Endothelial cell of umbilical vein (primary cell): ENCODE measurements at places on chromosomes 3 and 15. TPM values are rescaled to one million over a fixed set of nuclear protein-coding genes. Genes with fewer than 3 reads are reported as not detected.
A peak's percentile ranks its signal among the peaks of the same experiment; 100 is the strongest.

The PSTPIP1 gene
- total RNA-seq: not detected in 2 replicates

The ATR gene
- 21.1 and 23.6 TPM in 2 replicates for total RNA-seq

The C3orf70 gene
- total RNA-seq: 0.18 and 0.20 TPM in 2 replicates

DNA sequence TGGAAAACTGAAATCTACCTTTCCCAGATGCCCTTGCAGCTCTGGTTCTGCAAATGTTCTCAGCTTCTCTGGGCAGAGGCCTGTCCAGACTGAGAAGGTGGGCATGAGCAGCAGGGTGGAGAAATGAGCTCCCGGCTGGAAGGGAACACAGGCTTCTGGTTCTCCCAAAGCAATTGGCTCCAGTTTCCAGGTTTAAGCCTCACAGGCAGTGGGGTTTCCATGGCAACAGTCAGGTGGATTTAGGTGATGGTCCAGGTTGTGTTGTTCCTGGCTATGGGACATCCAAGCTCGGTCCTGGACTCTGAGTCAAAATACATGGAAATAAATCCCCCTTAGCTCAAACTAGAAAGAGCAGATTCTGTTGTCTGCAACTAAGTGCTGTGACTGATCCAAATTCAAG is 94.6 kb upstream of the IQSEC1 start:
- no peak for DNase-seq

DNA sequence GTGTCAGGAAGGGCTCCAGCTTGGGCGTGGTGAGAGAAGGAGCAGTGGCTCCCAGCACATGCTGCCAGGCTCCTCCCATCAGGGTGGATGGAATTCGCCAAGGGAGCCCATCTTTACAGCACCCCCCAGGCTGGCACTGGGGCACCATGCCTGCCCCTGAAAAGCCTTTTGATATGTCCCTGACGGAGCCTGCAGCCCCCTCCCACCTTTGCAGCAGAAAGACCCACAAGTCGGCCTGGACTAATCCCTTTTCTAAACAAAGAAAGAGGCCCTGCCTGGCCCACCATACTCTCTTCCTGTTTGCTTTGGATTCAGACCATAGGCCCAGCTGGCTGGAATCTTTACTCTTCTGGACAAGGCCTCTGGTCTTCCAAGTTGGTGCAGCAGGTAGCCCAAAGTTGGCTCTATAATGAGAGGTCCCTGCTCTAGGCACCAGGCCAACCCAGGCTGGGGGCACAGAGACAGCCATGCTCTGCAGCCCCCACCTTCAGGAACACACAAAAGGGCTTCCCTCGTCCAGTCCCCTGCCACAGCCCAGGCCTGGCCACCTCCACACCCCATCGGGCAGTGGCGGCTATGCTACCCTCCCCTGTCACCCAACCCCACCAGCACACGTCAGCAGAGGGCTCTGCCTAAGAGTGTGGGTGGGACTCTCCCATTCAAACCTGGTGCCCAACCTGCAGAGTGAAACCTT is 5.4 kb downstream of the ANPEP start:
- peak; percentile 72 for DNase-seq
